Stimulated activated CD8-positive, alpha-beta memory T cell treated with anti-CD3 and anti-CD28 coated beads, Interleukin-2, amount 100 ng/mL, for 48 hours (primary cell): ENCODE measurements at places on chromosomes 5 and 9.

GRCh38 chr5:176530983-176531901 is 6.0 kb downstream of the RNF44 start:
- DNase-seq: no peak

DNA sequence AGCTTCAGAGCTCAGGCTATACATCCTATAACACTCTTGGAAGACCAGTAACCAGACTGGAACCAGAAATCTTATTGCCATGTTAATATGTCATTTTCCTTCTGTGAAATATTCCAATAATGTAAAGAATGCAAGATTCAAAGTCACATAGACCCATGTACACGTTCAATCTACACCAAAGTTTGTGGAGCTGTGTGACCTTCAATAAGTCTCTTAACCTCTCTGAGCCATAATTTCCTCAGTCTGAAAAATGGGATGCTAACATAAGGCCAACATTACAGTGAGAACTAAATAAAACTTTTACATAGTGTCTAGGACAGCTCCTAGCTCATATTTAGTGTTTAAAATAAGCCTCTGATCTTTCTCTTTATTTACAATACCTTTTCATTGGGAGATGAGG is 70.4 kb downstream of the ARRDC3 start:
- no peak for DNase-seq

DNA sequence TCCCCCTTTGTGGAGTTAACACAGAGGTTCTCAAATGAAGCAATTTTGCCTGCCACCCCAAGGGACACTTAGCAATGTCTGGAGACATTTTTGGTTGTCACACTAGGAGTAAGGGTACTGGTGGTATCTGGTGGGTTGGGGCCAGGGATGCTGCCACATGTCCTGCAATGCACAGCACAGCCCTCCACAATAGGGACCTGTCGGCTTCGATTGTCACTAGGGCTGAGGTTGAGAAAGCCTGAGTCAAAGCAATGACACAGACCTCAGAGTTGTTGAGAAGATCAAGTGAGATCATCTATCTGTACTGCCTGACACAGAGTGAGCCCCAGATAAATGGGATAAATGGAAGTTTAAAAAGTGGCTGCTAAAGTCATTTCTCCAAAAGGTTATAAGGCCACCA is 249.2 kb upstream of the KLF4 start:
- DNase-seq: no peak

DNA sequence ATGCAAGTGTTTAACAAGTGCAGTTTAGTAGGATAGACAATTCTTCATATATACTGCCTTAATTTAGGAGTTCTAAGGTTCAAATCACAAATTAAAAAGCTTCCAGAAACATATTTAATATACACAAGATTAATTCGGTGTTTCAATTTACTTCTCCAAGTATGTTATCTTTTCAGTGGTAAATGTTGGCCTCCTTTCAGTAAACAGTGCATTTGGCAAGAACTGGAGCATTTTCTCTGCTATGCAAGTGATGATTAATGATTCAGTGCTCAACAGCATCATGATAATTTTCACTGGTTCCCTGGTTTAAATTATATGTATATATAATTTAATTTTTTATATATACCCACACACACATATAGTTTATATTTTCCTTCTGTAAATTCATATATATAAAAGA is 541.7 kb downstream of the EFNA5 start:
- DNase-seq: no peak

DNA sequence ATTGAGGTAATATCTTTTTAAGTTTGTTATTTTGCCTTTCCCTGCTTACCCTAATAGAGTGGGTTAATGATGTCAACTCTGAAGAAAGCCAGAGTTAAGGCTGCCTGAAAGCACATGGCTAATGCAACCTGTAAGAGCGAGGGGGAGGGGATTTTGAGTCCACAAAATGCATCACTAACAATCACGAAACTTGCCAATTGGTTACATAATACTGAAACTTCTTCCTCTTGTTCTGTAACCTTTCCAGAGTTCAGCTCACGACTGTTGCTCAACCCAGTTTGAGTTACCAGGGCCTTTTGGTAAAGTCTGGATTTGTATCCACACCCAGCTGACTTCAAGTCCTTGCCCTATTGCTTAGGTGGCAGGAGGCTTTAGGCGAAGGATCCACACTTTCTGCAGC is 308.8 kb downstream of the EFNA5 start:
- DNase-seq: no peak

- DNase-seq: no peak
Measured at GRCh38 chr9:79007701-79008483, 563.9 kb upstream of the TLE4 start.

GRCh38 chr9:125609744-125610143 is 97.3 kb downstream of the MAPKAP1 start:
- no peak for DNase-seq

- no peak for DNase-seq
Measured at GRCh38 chr9:38067859-38068681, 957 bp downstream of the SHB start.

DNA sequence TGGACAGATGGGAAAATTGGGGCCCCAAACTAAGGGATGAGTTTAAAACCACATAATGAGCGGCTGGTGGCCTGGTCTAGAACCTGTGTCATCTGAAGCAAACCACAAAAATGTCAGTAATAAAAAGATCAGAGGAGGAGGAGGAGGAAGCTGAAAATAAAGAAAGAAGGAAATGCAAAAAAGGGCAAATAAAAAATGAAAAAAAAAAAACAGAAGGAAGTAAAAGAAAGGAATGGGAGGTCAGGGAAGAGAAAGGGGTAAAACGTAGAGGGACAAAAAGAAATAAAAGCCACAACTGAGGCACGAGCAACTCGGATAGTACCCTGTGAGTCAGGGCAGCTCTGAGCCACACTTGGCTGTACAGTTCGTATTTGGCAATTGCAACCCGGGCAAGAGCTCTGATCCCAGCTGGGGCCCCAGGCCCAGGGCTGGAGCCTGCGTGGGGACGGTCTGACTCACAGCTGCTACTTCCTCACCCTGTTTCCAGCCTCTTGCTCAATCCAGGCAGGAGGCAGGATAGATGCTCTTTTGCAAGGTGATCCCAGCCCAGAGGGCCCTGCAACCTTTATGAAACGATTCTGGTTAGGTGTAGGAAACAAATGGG is 137.9 kb upstream of the TRIM32 start:
- no peak for DNase-seq
